Omental fat pad (tissue), 4 donors: ENCODE measurements at places on chromosomes 7 and 10. TPM values are rescaled to one million over a fixed set of nuclear protein-coding genes. Genes with fewer than 3 reads are reported as not detected.

ECHS1 gene
- total RNA-seq: 96.0 TPM

SIRT1 gene
- 38.8 TPM for total RNA-seq

DNA sequence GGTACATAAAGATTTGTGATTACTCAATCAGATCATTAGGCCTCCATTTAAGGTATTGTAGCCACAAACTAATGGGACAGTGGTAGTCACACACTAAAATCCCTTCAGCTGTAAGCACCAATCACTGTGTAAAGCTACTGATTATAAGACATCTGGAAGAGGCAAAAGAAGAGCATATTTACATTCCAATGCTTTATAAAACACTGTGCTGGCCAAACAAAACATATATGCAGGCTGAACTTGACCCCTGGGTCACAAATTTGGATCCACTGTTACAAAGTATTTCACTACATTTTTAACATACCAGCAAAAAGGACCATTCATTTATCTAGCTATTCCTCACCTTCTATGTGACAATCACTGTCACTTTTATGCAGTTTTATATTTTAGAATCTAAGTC is 41.4 kb upstream of the ANLN start:
- no peak for DNase-seq

- no peak for DNase-seq
These were observed 1.7 kb downstream of the LBX1 start for GRCh38 chr10:101227429-101228152.
